A673 (cell line): ENCODE measurements at places on chromosomes 5 and 9. TPM values are rescaled to one million over a fixed set of nuclear protein-coding genes. Genes with fewer than 3 reads are reported as not detected.

DNA sequence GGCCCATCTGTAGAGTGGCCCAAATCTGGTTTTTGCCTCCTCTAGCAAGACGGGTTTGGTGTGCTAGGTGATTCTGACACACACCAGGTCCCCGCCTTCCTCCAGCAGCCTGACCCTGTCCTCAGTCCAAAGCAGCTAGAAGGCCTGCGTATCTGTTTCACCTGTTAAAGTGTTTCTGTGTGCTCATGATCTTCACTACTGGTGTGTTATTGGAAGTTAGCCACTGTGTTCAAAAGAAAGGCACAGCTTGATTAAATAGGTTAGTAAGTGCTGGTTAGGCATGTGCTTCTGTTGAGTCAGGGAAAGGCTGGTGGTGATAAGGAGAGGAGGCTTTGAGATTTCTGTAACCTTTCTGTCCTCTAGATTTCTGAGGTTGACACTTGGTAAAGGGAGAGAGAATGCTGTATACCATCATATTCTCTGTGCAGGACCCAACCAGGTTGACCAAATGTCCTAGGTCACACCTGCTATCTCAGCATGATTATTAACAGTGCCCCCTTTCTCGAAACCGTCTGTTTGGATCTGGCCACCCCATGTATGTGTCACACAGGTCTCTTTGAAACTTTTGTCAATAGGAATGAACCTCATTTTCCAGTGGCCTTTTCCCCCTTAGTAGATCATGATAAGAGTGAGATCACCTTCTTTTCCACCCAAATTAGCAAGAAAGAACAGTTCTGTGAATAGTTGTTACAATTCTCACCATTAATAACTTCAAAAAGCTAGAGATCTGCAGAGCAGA is 58.8 kb downstream of the ARHGAP26 start:
- DNase-seq: no peak

- no peak for DNase-seq
These were observed 68.6 kb downstream of the SKIC3 start for GRCh38 chr5:95486191-95486590.

Gene HARS2
- total RNA-seq: 33.0 and 33.7 TPM in 2 replicates

DNA sequence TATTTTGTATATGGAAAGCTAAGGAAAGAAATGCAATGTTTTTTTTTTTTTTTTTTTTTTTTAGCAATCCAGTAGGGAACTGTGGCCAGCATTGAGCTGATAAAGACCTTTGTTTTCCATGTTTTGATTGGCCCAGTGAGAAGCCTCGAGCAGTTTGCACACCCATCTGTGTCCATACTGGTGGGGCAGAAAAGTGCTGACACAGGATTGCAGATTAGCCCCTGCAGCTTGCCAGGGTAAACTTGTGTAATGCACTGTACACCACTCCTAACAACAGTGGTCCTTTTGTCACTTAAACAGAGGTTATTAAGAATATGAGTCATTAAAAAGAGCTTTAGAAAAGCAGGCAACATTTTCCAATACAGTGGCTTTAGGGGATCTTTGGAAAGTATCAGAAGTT is 132.8 kb upstream of the CDKN2B start:
- DNase-seq: no peak

DNA sequence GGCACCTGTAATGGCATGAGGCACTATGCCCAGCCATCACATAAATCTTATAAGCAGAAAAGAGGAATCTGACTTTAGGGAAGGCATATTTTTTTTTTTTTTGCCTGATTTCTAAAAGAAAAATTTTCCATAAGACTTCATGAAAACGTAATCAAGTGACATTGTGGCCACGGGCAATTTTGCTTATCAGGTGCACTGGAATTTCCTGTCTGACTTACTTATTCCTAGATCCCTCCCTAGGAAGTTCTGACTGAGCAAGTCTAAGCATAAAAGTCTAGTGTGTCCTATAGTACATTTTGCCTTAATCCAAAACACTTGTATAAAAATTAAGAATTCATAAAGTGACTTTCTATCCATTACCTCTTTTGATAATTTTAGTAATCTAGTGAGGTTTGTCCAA is 12.5 kb downstream of the C5orf46 start:
- DNase-seq: no peak

Gene VLDLR
- 4.5 and 4.8 TPM in 2 replicates for total RNA-seq

GRCh38 chr9:108620767-108621166 is 235.0 kb downstream of the ACTL7B start:
- DNase-seq: no peak

- no peak for DNase-seq
These were observed 11.2 kb downstream of the CDKN2A start for GRCh38 chr9:21982861-21983560.

DNA sequence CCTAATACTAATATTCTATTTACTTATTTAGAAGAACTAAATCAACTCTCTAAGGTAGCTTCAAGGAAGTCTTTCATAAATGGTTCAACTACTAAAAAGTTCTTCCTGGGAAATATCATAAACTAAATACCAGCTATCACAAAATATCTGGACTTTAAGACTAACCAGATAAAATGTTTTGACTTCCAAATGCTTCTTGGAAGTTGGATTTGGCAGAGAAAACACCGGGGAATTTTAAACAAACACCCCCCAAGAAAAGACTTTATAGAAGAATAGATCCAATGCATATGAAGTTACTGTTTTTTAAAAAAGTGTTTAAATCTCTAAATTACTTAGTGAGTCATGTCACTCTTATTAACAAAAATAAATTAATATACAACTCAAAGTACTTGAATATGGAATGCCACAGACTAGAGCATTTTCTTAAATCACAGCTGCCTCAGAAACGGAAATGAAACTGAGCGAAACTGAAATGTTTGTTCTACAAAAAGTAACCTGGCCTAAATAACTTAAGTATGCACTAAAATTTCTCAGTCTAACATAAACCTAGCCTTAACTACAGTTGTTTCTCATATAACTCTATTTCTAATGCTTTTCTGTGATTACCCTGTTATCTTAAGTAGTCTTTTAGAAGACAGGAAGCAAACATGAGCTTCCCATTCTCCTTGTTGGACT is 6.8 kb downstream of the ABCA1 start:
- DNase-seq: no peak

DNA sequence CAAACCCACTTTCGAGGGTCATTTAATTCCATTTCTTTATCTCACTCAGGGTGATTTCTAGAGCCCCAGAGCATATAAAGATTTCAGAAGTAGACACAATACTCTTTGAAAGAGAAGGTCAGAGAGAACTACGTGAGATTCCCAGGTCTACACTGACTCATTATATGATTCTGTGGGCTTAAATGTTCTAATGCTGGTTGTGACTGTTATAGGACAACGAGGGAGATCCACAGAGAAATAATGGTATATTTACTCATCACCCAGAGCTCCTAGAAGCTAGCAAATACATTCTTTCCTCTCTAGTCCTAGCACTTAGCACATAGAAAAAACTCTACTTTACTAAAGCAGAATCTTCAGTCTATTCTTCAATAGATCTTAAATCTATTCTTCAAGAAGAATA is 39.4 kb upstream of the GRAMD2B start:
- no peak for DNase-seq

- no peak for DNase-seq
These were observed 326.8 kb downstream of the BNC2 start for GRCh38 chr9:16543686-16544085.

- no peak for DNase-seq
These were observed 299.4 kb downstream of the PSAT1 start for GRCh38 chr9:78596346-78596745.

Gene ANGPTL2
- 2.5 and 4.4 TPM in 2 replicates for total RNA-seq

Gene PIK3R1
- 57.9 and 64.8 TPM in 2 replicates for total RNA-seq

- no peak for DNase-seq
These were observed 786.5 kb downstream of the TAF11L14 start for GRCh38 chr5:18420711-18421110.

DNA sequence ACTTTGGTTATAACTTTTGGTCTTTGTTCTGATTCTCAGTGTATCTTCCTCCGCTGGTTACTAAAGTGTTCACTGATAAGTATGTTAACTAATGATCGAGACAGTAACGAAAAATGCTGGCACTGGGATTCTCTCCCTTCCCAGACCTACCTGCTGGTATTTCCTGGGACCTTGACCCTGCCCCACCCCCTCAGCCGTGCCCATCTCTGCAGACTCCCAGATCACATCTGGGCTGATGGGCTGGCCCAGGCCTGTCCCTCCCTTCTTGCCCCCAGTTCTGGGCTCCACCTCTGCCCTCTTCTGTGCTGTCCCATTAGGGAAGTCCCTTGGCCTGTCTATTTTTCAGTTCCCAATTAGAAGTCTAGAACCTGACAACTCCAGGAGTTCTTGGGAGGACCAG is 46.9 kb downstream of the NEURL1B start:
- DNase-seq: no peak

Gene ISOC1
- 18.3 and 21.1 TPM in 2 replicates for total RNA-seq
